Activated CD4-positive, alpha-beta T cell treated with anti-CD3 and anti-CD28 coated beads for 36 hours (primary cell): ENCODE measurements at places on chromosomes 12 and 14.

GRCh38 chr14:94203473-94204210, 29.5 kb downstream of the PPP4R4 start:
- DNase-seq: no peak

- DNase-seq: peak; percentile 82
Measured at GRCh38 chr12:92928421-92928961, 604 bp downstream of the EEA1 start.

DNA sequence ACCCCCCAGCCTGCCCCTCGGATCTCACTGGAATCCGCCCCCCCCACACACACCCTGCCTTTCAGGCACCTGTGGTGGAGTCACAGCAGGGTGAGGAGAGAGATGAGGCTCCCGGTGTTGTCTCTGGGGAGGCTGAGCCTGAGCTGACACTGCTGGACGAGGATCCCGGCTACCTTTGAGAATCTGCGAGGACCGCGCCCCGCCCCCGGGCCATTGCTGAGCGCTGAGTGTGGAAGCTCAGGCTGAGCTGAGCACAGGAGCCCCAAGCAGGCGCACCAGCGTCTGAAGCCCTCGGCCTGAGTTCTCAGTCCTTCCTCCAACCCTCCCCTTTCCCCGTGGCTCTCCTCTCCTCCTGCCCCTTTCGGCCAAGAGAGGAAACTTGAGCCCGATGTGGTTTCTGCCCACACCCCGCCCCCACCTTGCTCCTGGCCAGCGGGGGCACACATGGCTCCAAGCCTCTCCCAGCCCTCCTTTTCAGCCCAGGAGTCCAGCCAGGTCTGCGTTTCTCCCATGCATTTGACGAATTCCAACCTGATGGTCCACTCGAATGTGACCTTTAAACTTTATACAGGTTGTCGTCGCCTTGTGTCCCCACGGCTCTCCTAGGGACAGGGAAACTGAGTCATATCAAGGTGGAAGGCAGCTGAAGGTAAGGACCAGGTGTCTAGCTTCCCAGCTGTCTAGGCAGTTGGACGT, at the start of gene NFE2:
Gene NFE2 (minus strand): TSS at position 284 of the 696 bp plus-strand sequence. CDS start 5,767 bp downstream, outside the sequence.
- peak; percentile 58 for DNase-seq

DNA sequence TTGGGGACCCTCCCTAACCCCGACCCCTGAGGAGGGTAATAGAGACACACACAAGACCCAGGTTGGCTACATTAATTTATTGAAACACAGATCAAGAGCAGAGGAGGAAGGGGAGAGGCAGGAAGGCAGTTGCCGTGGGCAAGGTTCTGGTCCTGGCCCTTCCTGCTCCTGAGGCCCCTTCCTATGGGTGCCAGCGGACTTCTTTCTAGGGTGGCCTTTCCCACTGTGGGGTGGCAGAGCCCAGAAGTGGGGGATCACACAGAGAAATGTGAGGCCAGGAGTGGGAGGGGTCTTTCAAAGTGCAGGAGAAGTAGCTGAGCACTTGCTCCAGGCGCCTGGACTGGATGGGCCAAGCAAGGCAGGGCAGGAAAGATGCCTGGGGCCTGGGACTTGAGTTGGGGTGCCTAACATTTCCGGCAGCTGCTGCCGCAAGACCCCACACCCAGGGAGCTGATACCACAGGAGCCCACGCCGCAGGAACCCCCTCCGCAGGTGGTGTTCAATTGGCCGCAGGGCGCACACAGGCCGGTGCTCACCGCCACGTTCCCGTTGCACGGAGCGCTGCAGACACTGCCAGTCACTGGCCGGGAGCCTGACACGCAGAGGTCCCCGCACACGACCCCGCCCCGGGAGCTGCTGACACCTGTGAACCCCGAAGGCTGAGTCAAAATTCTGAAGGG, 5.3 kb downstream of the KRT81 start:
- DNase-seq: no peak

DNA sequence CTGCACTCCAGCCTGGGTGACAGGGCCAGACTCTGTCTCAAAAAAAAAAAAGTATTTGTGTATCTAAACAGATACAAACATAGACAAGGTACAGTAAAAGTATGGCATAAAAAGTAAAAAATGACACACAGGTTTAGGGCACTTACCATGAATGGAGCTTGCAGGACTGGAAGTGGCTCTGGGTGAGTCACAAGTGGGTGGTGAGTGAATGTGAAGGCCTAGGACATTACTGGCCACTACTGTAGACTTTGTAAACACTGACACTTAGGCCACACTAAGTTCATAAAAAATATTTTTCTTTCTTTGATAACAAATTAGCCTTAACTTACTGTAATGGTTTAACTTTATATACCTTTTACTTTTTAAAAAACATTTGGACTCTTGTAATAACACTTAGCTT, 38.0 kb upstream of the EIF5 start:
- DNase-seq: no peak

GRCh38 chr12:116148844-116149243, 128.6 kb downstream of the MED13L start:
- DNase-seq: no peak

- no peak for DNase-seq
Measured at GRCh38 chr14:51564986-51565604, 86.6 kb upstream of the FRMD6 start.

DNA sequence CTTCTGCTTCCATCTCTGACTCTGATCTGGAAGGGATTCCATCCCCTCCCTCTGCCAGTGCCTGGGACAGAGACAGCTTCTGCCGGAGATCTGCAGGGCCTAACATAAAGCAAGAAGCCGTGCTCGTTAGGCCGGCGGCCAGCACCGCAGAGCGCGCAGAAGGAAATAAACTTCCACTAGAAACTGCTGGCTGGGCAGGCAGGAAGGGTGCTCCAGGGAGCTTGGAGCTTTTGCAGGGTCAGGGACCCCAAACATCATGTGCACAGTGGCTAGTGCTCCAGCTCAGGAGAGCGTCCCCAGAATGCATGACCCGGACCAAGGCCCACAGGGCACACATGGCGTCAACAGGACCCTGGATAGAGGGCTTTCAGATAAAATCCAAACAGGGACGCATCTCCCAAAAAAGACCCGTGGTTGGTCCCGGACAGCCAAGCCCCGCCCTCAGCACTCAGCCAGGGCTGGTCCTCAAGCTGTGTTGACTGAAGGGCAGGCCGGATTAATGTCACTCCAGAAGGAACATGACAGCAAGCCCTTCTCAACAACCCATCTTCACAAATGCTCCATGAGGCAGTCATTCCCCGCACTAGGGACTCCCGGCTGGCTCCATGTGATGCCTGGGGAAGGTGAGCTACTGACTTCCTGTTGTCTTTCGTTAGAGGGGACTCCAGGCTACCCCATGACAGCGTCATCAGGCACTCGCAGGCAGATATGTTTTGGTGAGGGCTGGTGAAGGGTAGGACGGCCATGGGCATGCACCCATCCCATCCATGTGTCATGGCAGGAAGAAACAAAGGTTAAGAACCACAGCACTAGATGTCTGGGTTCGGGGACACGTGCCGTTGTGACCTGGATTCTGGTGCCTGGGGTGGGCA, 121.5 kb downstream of the CALM1 start:
- DNase-seq: no peak

- no peak for DNase-seq
Measured at GRCh38 chr12:122523280-122523679, 3.5 kb downstream of the RSRC2 start.

- DNase-seq: no peak
Measured at GRCh38 chr12:63823040-63823439, 21.5 kb upstream of the SRGAP1 start.

DNA sequence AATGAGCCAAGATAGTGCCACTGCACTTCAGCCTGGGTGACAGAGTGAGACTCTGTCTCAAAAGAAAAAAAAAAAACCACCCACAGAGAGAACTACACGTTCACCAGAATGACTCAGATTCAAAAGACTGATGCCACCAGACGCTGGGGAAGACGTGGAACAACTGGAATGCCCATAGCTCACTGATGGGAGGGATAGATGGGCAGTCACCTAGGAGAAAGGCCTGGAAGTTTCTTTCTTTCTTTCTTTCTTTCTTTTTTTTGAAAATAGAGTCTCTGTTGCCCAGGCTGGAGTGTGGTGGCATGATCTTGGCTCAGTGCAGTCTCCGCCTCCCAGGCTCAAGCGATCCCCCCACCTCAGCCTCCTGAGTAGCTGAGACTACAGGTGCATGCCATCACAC, 10.0 kb upstream of the KLC1 start:
- no peak for DNase-seq

GRCh38 chr12:65958456-65958855, 134.2 kb downstream of the HMGA2 start:
- DNase-seq: no peak

DNA sequence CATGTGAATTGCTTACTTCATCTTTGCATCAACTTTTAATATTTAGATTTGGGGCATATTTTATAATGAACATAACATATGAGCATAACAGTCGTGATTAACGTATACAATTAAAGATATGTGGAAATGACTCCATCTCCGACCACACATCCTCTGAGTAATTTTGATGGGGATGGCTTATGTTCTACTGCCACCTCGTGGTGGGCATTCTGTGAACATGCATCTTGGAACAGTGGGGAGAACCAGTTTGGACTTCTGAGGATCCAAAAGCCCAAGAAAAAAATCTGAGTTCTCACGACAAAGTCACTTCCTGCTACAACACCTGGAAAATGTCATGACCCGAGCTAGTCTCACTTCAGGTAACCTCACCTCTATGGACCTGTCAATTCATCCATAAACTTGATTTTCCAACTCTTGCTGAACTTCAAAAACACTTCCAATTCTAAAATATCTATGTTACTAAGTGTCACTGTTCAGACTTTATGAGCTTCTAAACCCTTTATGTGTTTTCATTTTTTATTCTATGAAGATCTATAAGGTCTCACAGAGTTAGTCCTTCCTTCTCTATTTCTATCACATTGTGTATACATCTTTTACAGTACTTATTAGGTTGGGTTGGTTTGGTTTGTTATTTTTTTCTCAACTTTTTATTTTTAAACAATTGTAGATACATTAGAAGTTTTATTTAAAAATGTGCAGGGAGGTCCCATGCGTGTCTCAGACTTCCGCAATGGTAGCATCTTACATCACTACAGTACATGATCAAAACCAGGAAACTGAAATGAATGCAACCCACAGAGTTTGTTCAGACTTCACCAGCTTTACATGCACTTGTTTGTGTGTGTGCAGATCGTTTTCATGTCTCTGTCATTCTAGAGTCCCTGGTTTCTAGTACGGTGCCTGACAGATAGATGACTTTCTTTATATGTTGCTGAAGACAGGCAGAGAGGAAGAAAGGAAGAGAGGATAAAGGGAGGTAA, 38.2 kb upstream of the STAB2 start:
- peak; percentile 85 for DNase-seq

GRCh38 chr12:27870939-27871338, 90.9 kb upstream of the MANSC4 start:
- no peak for DNase-seq

DNA sequence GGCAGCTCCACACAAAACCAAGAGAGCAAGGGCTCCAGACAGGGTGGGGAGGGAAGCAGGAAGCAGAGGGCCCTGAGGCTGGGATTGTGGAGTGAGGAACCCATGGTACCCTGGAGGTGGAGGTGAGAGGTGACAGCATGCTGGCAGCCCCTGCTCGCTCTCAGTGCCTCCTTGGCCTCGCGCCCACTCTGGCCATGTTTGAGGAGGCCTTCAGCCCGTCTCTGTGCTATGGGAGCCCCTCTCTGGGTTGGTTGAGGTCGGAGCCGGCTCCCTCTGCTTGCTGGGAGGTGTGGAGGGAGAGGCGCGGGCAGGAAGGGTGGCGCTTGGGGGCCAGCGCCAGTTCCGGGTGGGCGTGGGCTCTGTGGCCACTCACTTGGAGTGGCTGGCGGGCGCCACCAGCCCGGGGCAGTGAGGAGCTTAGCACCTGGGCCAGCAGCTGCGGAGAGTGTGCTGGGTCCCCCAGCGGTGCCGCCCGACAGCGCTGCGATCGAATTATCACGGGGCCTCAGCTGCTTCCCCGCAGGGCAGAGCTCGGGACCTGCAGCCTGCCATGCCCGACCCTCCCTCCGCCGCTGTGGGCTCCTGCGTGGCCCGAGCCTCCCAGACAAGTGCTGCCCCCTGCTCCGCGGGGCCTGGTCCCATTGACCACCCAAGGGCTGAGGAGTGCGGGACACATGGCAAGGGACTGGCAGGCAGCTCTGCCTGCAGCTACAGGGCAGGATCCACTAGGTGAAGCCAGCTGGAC, 196.0 kb downstream of the DACT1 start:
- no peak for DNase-seq

DNA sequence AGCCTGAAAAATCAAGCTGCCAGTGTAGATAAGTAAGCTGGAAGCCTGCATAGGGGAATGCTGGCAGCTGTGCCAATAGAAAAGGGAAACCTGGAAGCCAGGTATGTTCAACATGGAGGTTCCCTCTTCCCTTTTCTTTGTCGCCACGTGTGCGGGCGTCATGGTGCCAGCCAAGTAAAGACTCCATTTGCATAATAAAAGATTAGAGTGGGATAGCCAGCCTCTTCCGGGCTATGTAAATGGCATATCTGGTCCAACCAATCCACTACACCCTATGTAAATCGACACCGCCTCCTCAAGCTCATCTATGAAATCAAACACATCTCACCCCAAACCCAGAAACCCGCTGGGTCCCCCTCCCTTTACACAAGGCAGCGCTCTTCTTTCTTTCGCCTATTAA, 5.6 kb upstream of the ADGRD1 start:
- no peak for DNase-seq

DNA sequence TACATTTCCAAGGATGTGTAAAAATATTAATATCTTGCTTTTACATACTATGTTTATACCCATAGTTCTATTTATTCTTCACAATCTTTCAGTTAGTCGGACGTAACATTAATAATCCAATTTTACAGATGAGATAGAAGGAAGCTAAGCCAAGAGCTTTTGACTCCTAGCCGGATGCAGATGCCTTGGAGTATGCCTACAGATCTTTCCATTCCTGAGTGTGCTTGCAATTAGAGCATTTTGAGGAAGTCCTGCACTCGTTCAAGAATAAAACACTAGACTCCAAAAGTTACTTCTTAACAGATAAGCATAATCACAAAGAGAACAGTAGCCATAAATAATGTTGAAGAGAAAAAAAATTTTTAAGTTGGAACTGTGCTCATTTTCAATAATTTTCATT, 337.6 kb upstream of the CLEC14A start:
- DNase-seq: no peak

DNA sequence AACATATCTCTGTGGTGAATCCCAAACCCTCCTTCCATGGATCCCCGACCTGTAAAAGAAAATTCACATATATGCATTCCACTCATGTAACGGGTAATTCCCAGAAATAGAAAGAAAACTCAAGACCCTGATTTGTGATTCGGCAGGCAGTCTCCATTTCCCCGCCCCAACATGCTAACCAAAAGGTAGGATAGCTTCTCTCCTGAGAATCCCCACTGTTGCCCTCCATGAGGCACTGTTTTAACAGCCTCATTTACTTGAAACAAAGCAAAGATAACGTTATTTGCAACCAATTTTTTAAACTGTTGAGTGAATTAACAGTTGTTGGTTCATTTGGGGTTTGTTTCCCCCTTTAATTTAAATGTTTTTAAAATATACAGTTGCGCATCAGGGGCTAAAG, 774 bp upstream of the SLC2A13 start:
- DNase-seq: no peak

- DNase-seq: no peak
Measured at GRCh38 chr14:32524609-32525375, 195.7 kb downstream of the AKAP6 start.
